ENCODE measurements at places on chromosomes 3 and 15.

DNA sequence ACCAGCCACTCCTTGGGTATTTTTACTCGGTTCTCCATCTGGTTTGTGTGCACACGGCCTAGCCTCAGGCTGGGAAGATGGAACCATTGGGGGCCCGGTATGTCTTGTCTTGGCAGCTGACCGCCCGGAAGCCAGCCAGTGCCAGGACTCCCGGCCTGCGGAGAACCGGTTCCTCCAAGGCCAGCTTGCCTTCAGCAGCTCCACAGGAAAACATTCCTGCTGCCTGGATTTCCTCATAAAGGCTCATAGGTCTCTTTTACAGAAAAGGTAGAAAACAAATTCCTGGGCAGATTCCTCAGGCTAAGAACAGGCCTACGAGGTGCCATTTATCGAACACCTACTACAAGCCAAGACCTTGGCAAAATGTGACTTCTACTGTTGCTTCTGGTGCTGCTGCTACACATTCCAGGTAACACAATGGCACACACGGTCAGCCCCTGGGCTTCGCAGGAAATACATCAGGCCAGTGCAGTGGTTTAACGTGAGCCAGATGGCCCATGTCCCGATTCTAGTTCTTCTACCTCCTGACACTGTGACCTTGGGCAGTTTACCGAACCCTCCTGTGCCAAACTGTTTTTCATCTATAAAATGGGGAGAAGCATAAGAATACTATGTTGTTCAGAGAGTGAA lies 141.8 kb downstream of the OPA1 start:
- no peak for DNase-seq

DNA sequence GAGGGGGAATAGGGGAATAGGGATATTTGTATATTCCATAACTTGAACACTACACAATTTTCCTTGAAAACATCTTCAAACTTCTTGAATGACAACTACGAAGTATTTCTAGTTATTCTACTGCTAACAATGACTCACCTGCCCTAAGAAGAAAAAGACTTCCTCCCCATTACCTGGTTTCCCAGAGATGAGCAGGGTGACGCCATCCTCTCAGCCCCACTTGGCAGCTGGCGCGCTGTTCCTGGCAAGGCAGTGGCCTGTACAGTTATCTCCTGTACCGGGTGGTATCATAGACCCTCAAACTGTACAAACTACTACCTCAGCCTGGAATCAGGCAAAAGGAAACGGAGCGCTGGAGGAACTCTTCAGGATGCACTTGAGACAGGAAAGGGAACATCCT lies 10.4 kb downstream of the WDR82 start:
- DNase-seq: no peak

- no peak for DNase-seq
These were observed 150.9 kb downstream of the RYR3 start for GRCh38 chr15:33461671-33462070.

DNA sequence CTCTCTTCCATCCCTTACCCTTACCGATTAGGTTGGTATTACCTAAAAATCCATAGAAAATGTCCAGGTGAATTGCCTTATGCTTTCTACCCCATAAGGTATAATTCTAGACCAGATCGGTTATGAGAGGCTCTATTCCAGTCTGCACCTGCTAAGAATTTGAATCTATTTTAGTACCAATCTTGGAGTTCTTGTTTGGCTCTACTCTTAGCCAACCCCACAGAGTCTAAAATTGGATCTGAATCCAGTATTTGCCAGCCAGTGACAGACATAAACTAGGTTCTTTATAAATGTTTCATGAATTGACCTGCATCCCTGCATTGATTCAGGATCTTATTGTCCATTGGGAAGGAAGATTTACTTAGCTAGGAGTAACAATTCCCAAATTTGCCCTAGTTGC lies 6.5 kb downstream of the KLHL24 start:
- no peak for DNase-seq

- DNase-seq: no peak
These were observed 49.7 kb downstream of the CCK start for GRCh38 chr3:42216302-42216701.

- DNase-seq: no peak
These were observed 18.0 kb upstream of the KCNAB1 start for GRCh38 chr3:156102267-156102931.

DNA sequence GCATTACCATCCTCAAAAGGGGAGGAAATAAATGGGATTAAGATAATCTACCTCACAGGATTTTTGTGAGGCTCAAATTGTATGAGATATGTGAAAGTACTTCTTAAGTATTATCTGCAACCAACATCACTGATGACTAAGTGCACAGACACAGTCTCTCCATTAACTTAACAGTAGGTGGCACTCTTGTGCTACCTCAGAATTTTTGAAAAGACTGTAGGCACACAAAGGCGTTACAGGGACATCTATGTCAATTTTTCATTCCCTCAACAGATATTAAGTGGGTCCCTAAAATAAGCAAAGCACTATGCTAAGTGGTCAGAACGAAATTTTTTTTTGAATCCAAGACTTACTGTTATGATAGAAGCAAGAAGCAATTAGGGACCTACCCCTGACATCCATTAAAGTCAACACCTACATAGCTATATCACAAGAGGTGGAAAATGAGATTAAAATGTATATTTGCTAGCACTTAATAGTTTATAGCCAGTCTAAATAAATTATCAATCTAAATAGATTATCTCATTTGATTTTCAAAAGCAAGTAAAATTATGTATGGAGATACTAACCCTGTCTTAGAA lies 52.9 kb downstream of the RYK start:
- peak; percentile 40 for DNase-seq

GRCh38 chr15:69666441-69666882 lies 213.8 kb downstream of the RPLP1 start:
- no peak for DNase-seq

DNA sequence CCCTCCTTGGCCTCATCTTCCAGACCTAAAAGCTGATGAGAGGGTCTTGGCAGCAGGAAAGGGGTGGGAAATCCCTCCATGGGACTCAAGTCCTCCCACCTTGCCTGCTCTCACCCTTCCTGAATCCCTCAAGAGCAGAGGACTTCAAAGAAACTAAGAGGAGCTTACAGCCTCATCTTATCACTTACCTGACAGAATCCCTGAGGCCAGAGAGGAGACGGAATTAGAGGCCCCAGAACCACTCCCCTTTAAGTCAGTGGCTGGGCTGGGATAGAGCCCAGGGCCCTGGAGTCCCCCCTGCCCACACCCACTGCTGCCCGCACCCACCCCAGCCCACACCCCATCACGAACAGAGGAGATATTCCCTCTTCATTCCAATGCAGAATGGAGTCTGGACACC lies 15.2 kb downstream of the LOXL1 start:
- no peak for DNase-seq

DNA sequence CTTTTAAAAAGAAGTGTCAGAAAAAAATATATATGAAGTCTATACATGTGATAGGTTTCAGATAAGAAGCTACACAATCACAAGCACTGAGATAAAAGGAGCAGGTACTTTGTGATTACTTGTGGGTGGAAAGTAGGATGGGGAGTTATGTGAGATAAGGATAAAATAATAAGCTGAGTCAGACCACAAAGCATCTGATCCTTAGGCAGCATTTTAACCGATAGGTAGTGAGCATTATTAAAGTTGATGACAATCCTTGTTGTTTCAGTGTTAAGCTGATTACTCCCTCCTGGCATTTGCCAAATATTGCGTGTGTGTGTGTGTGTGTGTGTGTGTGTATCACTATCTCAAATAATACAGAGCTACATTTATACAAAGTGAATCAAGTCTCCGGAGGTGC lies 483.1 kb downstream of the NAALADL2 start:
- no peak for DNase-seq

DNA sequence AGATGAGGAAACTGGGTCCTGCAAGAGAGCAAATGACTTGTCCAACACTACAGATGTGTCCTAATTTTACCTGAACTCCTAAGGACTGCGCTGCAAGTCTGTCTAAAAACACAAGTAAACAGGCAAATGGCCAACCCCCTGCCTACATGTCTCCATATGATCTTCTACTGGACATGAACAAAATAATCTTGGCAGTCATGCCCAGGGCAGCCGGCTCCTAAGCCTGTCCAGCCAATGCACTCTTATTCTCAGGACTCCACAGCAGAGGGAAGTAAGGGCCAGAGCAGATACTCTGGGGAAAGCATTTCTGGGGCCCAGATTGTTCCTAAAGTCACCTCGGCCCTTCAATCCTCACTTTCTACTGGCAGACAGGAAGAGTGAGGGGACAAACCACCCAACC lies 10.3 kb downstream of the COLQ start:
- DNase-seq: no peak

DNA sequence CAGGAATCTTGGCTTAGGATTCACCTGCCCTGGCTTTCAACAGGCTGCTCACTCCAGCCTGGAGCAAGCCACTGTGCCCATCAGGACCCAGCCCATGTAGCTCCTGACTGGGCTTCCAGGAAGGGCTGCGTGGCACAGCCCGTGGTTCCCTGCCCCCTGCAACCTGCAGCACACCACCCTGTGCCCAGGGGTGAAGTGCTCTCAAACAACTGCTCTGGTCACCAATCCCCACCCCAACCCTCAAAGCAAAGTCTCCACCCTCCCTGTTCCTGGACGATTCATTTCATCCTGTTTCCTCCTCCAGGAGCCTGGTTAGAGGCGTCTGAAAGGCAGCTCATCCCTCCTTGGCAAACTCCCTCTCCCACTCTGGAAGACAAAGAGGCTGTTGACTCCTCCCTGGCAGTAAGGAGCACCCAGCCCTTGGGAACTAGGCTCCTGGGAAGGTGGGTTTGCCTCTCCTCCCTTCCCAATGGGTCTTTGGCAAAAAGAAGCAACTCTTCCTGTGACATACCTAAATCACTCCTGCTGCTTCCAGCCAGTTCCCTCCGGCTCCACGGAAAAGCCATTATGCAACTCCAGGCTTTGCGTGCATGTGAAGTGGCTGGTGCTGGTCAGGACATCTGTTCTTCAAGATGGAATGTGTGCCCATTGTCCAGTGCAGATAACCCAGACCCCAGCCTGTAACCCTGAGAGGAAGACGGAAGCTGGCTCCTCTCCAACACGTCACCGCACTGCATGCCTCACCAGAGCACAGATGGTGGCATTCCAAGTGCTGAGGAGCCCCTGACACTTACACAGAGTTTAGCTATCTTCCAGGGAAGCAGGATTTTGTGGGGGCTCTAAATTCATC lies 29.1 kb upstream of the VIPR1 start:
- DNase-seq: peak; percentile 8

- no peak for DNase-seq
These were observed 421.3 kb downstream of the PYDC2 start for GRCh38 chr3:191882289-191882688.

DNA sequence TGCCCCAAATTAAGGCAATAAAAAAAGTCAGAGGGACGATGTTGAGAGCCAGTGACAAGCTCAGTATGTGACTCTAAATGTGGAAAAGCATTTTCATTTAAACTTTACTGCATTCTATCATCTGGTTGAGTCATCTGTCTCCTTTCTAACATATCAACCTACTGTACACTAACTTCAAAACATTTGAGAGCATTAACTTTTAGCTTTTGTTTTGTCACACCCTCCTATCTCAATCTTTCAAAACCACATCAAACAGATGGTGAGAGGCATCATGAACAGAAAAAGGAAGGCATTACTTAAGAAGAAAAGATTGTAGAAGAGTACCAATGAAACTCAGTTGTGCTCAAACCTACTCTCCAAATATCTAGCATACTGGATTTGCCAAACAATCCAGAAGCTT lies 4.8 kb downstream of the LRRC58 start:
- DNase-seq: no peak

DNA sequence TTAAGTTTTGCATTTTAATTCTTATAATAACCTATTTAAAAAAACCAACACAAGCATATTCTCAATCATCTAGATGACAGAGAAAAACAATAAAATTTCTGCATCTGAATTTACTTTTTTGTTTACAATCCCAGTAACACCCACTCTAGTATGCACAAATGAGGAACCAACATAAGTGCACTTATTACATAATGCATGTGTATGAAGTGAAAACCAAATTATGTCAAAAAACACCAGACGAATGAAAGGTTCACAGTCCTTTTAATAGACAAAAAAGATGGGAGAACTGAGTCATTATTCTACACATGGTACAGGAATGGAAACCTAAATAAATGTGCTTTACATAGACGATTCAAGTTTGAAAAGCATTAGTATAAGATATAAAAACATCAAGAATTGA lies 91.7 kb downstream of the NR1I2 start:
- DNase-seq: no peak

DNA sequence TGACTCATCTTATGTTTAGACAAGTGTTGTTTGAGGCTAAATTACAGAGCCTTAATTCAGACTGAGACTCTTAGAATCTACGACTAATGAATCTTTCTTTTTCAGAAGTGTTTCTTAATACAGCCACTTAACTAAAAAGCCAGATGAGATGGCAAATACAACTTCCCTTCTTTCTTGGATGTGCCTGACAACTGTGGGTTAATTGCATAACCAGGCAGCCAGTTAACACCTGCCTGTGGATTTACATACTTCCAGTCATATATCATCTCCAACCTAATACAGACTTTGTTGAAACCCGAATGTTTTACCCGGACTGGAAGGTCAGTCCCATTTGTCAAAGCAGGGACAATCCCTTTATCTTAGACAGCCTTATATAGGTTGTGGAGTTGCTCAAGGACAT lies 297.6 kb downstream of the VPS13C start:
- DNase-seq: no peak

DNA sequence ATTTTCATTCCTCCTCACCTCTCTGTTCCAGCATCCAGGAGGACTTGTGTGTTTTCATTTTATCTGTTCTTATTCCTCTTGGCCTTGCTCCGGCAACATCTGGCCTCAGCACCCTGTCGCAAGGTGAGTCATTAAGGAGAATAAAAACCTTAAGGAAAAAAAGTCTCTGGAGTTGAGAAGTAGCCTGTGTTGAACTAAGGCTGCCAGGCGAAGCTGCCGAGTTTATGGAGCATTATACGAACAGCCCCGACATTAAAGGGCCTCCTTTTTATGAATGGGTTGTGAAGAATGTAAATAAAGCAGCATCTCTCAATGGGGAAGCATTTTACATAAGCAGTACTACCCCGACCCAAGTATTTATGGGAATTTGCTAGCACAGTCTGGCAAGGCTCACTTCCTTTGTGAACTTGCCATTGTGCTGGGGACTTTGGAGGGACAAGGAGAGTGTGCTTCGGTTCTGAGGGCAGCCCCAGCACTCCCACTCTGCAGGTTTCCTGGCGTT lies 4.7 kb downstream of the BAHD1 start:
- peak; percentile 67 for DNase-seq

DNA sequence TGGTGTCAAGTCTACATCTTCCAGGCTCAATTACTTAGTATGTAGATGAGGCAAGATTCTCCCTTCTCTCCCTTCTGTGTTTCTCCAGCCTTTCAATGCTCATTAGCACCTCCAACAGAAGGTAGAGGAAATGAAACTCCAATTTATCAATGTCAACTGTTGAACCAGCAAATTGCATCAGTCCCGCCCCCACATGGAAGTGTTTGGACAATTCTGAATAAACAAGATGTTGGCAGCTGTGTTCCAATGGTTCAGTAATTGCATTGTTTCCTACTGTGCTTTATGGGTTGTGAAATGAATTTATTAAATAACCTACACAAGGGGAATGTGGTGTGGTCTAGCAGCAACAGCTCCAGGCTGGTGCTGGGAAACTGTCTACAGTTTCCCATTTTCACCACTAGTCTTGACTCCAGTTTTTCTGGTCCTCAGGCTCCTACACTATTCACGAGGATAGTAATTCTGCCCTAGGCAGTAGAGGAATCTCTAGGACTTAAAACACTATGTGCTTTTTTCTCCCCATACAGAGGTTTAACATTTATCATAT lies 91.9 kb downstream of the MB21D2 start:
- DNase-seq: no peak

Data from GM04504 (cell line).